ENCODE measurements at places on chromosomes 2 and 18.
A peak's percentile ranks its signal among the peaks of the same experiment; 100 is the strongest.

- DNase-seq, result no peak
These were observed 34.1 kb downstream of the LANCL1 start for GRCh38 chr2:210442457-210442856.

- DNase-seq, result no peak
These were observed 18.2 kb downstream of the CDKL4 start for GRCh38 chr2:39225567-39225966.

DNA sequence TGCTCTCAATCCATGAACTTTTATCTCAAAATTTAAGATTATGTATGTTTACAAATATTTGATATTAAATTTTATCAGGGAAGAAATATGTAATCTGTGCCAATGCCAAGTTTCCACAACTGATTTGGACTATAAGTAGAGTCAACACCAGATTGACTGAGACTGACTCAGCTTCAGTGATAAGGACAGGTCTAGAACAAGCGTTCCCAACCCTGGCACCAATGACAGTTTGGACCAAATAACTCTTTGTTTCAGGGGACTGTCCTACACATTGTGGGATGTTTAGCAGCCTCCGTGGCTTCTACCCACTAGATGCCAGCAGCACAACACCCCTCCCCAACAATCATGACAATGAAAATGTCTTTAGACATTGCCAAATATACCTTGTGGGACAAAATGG, 165.3 kb downstream of the THADA start:
- no peak for DNase-seq

- no peak for DNase-seq
These were observed 428.7 kb upstream of the ID2 start for GRCh38 chr2:8252997-8253694.

GRCh38 chr2:38600921-38601455, 1.7 kb downstream of the HNRNPLL start:
- DNase-seq, result no peak

DNA sequence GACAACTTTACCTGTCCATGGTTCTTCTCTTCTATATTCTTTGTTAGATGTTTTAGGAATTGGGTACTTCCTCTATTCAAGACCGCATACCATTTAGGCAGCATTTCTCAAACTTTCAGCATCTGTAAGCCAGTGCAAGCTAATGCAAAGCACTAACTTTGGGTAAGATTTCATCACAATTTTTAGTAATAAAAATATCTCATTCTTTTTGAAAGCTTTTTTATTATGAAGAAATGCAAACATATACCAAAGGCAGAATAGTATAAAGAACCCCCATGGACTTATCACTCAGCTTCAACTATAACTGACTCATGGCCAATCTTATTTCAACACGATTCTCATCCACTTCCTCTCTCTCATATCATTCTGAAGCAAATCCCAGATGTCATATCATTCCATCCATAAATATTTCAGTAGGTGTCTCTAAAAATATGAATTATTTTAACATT, 32.9 kb downstream of the INO80C start:
- DNase-seq, result no peak

- DNase-seq, result no peak
These were observed 31.7 kb downstream of the LPIN2 start for GRCh38 chr18:2981212-2981728.

- DNase-seq, result no peak
These were observed 84.4 kb upstream of the TWIST2 start for GRCh38 chr2:238763471-238763995.

DNA sequence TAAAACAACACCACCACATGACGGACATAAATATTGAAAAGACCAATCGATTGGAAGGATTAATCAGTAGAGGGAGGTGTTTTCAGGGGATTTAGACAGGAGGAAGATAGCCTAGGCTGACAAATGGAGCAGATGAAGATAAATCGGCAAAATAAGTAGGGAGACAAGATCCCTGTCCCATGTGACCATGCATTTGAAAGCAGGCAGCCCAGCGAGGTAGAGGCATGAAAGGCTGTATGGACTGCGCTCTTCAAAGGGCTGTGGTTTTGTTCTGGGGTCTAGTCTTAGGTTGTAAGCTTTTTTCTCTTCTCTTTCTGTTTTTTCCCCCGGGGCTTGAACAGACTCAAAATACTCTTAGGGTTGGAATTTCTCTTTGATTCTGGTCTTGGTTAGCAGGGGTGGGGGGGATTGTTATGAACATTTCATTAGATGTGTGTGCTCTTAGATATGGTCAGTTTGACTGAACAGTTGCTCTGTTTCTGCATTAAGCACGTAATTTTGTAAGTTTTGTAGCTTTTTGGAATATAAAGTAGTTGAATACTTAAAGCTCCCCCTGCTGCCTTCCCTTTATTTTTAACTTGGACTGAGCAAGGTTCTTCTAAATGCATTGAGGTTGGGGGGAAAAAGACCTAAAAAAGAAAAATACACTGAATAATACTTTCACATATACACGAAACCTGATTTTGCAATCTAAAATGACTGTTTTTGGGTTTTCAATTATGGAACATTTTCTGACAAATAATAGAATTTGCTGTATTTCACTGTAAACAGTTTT, 32.2 kb downstream of the ZNF532 start:
- DNase-seq, result no peak

- DNase-seq, result no peak
These were observed 153.9 kb upstream of the PELI1 start for GRCh38 chr2:64298161-64298560.

GRCh38 chr2:113211226-113212105, 37.7 kb downstream of the PSD4 start:
- DNase-seq, result no peak

GRCh38 chr18:25817546-25818237, 272.7 kb downstream of the SS18 start:
- no peak for DNase-seq

- DNase-seq, result no peak
These were observed 90.7 kb upstream of the TFPI start for GRCh38 chr2:187644981-187645380.

DNA sequence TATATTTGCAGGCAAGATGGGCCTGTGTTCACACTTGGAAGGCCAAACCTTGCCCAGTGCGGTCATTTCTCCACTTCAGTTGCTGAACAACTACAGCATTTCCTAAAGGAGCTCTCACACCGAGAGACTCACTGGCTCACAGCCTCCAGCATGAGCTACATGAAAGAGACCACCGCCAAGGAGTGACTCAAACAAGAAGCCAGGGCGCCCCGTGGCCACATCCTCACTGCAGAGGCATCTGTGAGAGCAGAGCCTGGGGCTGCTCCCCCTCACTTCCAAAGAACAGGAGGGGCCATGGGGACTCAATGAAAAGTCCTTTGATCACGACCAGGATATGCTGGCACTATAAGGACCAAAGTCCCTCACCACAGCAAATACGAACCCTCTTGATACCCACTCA, 50.0 kb downstream of the TMEM163 start:
- peak; percentile 57 for DNase-seq

DNA sequence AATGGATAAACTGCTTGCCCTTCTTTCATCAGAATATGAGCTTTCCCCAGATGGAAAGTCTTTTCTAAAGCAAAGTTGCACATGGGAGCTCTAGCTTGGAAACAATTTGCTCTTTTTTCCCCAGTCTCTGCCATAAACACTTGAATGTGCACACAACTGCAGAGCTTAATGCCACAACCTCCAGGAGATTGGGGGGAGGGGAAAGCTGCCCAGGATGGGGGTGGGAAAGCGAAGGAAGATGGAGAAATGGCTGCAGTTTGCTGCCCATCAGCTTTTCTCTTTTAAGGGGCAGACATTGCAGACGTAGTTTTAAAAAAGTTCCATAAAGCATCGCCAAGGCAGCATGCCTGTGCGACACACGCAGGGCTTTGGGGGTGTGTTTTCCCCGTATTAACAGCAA, 1.5 kb downstream of the ACKR3 start:
- DNase-seq, result no peak

GRCh38 chr2:20937353-20937752, 106.5 kb downstream of the APOB start:
- DNase-seq, result no peak

DNA sequence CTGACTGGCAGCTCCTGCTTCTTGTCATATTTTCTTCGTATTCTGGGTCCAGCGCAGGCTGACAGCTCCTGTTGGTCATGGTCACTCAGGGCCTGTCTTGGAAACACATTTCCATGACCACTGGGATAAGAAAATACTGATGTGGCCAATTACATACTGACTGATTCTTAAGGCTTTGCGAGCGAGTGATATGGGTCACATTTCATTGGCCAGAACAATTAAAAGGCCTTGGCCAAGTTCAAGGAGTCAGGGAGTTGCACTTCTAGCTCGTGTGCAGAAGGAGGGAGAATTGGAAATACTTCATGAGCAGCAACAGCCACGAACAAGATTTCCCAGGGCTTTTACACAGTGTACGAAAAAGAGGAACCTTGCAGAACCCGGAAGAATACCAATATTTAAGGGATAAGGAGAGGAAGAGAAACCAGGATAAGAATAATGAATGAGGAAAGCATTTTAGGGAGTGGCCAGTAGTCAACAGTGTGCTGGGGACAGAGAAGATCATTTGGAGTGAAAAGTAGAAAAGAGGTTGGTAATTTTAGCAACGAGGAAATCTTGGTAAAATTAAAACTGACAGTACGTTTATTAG, 149.5 kb downstream of the ATP9B start:
- no peak for DNase-seq

DNA sequence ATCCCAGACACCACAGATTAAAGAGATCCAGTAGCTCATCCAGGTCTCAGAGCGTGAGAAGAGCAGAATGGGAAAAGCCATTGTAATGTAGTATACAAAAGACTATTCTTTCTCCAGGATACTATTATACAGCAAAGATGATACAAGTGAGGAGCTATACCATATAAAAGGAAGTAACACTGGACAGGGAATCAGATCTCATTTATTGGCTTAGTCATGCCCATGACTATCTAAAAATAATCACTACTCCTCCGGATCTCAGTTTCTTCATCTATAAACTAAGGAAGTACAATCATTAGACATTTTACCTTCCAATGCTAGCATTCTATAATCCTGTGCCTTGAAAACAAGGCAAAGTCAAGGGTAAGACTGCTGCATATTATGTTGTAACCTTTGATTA, 19.4 kb downstream of the KRCC1 start:
- no peak for DNase-seq

DNA sequence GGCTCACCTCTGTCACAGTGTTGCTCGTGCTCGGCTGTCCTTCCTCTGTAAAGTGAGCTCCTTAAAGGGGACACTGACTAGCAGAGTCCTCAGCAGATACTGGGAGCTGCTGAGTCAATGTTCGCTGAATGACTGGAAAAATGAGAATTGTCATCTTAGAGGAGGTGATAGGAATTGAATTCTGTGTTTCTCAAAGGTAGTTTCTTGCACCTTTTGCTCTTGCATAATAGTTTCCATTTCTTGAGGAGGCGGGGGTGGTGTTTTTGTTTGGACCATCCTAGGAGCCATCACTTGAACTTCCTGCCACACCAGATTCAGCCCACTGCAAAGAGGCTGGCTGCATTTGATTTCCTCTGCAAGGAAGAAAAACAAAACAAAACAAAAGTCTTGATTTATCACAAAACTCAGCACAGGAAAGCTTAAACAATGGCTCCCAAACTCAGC, 11.4 kb upstream of the RFX8 start:
- no peak for DNase-seq

DNA sequence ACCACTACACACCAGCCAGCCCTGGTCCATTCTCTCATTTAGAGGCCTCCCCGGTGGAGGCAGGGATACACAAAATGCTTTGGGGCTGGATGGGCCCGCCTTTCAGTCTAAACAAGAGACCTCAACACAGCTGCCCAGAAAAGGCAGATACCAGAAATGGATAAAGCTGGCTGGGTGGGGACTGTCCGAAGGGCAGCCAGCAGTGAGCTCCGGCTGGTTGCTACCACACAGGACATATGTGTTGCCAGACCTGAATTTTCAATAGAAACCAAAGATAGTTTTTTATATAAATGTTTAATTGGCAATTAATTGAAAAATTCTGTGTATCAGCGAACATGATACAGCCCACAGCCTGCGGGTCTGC, 1.4 kb downstream of the GPBAR1 start:
- no peak for DNase-seq

GRCh38 chr2:176160251-176160985, 3.3 kb downstream of the HOXD3 start:
- DNase-seq, result no peak

DNA sequence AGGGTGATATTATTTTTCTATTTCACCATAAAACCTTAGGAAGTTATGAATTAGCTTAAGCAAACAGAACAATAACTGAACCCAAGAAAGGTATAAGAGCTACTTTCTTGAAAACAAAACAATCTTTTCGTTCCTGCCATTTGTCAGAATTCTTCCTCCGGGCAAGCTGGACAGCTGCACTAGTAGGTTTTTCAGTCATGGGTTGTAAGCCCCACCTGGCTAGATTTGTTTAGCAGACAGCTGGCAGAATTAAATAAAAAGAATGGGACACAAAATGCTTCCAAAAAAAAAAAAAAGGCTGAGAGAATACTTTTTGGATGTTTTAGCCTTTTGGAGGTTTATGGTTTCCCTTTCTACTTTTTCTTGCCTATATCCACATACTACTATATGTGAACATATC, 694.1 kb downstream of the ARHGAP15 start:
- no peak for DNase-seq

GRCh38 chr2:232076736-232077135, 115.2 kb downstream of the DIS3L2 start:
- no peak for DNase-seq

GRCh38 chr2:216546241-216546640, 47.6 kb downstream of the RPL37A start:
- DNase-seq, result no peak

- DNase-seq, result no peak
These were observed 72.7 kb upstream of the ACVR1 start for GRCh38 chr2:157948856-157949255.

GRCh38 chr18:63142594-63143225, 176.9 kb downstream of the BCL2 start:
- no peak for DNase-seq

DNA sequence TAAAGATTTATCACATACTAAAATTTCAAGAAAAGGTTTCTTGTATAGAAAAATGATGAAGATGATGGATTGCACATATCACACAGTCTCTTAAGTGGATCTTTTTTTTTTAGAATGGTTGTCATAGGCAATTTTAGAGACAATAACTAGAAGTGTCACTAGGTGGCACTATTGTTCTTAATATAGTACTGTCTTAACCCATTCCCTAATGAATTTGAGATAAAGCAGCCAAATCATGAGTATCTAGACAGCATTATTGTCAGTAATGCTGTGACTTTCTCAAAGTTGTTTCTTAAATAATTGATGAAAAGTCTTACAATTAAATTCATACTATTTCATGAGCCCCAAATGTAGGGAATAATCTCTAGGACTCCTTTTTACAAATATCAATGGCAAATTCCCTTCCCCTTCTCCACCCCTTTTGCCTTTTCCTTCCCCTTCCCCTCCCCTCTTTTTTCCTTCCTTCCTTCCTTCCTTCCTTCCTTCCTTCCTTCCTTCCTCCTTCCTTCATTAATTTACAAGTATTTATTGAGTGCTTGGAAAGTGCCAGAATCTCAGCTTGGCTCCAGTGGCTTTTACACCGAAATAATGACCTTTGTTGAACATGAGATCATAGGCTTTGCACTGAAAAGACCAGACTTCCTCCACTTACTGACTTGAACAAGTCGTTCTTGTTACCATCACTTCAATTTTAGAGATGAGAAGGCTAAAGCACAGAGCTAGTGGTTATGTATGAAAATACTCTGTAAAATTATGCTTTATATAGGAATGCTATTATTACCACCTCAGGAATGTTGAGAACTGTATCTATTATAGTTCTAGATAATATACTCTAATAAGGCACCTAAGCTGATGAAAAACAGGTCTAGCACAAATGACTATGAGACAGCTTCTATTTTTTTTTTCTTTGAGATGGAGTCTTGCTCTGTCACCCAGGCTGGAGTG, 19.8 kb downstream of the MYL12B start:
- no peak for DNase-seq

- DNase-seq, result no peak
These were observed 592.3 kb downstream of the TRIB2 start for GRCh38 chr2:13308989-13309388.

- DNase-seq, result no peak
These were observed 10.7 kb upstream of the WDSUB1 start for GRCh38 chr2:159297042-159297707.
